ENCODE measurements at places on chromosomes 7 and 10.

DNA sequence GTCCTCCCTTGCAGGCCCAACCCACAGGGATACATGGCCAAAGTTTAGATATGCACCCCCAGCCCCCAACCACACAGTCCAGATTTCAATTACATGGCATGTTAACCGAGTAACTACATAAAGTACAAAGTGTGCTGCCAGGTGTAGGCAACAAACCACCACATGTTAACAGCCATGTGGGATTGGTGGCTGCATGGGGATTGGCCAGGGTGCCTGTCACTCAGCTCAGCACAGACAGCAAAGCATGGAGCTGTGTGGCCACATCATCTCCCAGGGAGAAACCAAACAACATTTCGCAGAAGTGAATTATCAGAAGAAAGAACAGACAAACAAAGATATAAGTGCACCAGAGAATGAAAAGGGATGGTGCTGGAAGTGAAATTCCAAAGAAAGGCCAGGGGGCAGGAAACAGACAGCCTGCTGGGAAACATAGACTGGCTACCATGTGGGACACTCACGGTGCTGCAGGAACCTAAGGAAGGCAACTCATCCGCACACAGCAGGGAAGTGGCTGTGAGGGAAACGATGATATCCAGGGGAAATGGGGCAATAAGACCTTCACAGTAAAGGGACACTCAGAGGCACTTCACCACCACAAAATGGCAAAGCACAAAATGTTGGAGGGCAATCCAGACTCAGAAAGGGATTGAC, 171.2 kb downstream of the PTPRN2 start:
- DNase-seq, result no peak

- DNase-seq, result no peak
These were observed 30.6 kb downstream of the APBB1IP start for GRCh38 chr10:26468700-26469099.

GRCh38 chr7:99833289-99833877, 5.6 kb downstream of the CYP3A43 start:
- DNase-seq, result no peak

- no peak for DNase-seq
These were observed 110.5 kb upstream of the HABP2 start for GRCh38 chr10:113442336-113442735.

GRCh38 chr7:106770191-106770590, 94.9 kb upstream of the PIK3CG start:
- no peak for DNase-seq

DNA sequence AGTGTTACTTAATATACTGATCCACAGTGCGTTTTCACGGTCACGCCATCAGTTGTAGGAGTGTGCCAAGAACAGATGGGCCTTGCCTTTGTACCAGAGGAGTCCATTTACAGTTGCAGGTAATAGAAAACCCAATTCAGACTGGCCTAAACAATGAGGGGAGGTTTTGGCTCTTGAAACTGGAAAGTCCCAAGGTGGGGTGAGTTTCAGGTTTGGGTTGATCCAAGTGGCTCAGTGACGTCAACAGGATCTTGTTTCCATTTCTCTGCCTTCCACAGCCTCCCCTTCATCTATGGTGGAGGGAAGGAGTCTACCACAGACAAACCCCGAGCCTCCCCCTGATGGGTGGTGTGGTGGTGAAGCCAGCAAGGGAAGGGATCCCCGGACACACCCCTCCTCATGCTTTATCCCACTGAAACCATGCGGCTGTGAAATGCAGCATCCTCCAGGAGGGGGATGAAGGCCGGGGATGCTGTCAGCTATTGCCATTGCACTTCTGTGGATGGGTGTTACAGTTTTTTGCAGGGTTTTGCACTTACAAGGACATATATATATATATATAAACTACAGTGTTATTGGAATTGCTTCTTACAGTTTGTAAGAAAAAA, 14.8 kb upstream of the SH2D4B start:
- DNase-seq, result no peak

GRCh38 chr10:8279598-8279997, 225.1 kb downstream of the GATA3 start:
- DNase-seq, result no peak

DNA sequence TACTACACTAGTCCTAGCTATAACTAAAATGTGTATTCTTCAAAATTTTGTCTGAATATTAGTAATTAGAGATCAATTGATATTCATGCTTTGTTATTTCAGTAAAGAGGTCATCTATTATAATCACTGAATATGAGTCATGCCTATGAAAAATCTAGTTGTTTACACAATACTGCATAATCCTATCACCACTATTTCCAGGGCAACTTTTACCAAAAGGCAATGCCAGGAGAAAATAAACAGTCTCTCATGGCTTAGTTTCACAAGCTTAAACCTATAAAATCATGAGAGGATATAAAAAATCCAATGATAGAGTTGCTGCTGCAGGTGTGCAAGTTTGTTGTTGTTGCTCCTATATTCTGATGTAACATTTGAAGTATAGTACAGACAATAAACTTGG, 149.9 kb upstream of the COL1A2 start:
- DNase-seq, result no peak
